Regular cardiac myocyte (primary cell): ENCODE measurements at places on chromosomes 1 and 21. TPM values are rescaled to one million over a fixed set of nuclear protein-coding genes. Genes with fewer than 3 reads are reported as not detected.

Gene S100A7
- not detected in 2 replicates for total RNA-seq

Gene TMOD4
- total RNA-seq = 0.19 TPM in 1 of 2 replicates, not detected in the other

Gene PADI2
- 0.19 and 0.56 TPM in 2 replicates for total RNA-seq

Gene SOD1
- total RNA-seq = 304 and 451 TPM in 2 replicates

Gene KHDRBS1
- total RNA-seq = 29.6 and 79.9 TPM in 2 replicates

Gene POLR3GL
- total RNA-seq = 12.4 and 19.2 TPM in 2 replicates

Gene B3GALT6
- total RNA-seq = 28.2 and 31.2 TPM in 2 replicates

Gene FCRL6
- total RNA-seq = not detected in 2 replicates

Gene TMPRSS15
- not detected in 2 replicates for total RNA-seq

Gene U2AF1
- total RNA-seq = 13.5 and 33.4 TPM in 2 replicates

Gene NUP210L
- total RNA-seq = under 0.01 and 0.28 TPM in 2 replicates

Gene C8B
- not detected in 2 replicates for total RNA-seq

Gene KDM5B
- 76.9 and 107 TPM in 2 replicates for total RNA-seq

Gene OR2L3
- total RNA-seq = not detected in 2 replicates

Gene KRTAP19-8
- not detected in 2 replicates for total RNA-seq

Gene OBSCN
- total RNA-seq = 2.9 and 10.1 TPM in 2 replicates

Gene CRP
- not detected in 2 replicates for total RNA-seq

Gene PIGR
- total RNA-seq = under 0.01 TPM in 2 replicates

Gene TSPAN1
- 0.56 and 0.58 TPM in 2 replicates for total RNA-seq

Gene CCDC181
- 0.77 and 1.7 TPM in 2 replicates for total RNA-seq

Gene ACTN2
- 0.56 and 0.77 TPM in 2 replicates for total RNA-seq

Gene PLA2G5
- total RNA-seq = 0.56 TPM in 1 of 2 replicates, not detected in the other

Gene FGR
- under 0.01 TPM in 1 of 2 replicates, not detected in the other for total RNA-seq

Gene LRIF1
- total RNA-seq = 8.1 and 10.1 TPM in 2 replicates

Gene DCAF6
- 57.5 and 82.3 TPM in 2 replicates for total RNA-seq

Gene AVPR1B
- not detected in 2 replicates for total RNA-seq

Gene KIF21B
- total RNA-seq = 0.19 and 0.28 TPM in 2 replicates

Gene PDE9A
- total RNA-seq = 1.3 and 2.0 TPM in 2 replicates

Gene RPE65
- not detected in 2 replicates for total RNA-seq

Gene ETV3L
- not detected in 2 replicates for total RNA-seq
